ENCODE measurements at places on chromosomes 16 and 17. TPM values are rescaled to one million over a fixed set of nuclear protein-coding genes. Genes with fewer than 3 reads are reported as not detected.

GRCh38 chr17:80668375-80669148 is 123.9 kb downstream of the RPTOR start:
- DNase-seq: no peak

DNA sequence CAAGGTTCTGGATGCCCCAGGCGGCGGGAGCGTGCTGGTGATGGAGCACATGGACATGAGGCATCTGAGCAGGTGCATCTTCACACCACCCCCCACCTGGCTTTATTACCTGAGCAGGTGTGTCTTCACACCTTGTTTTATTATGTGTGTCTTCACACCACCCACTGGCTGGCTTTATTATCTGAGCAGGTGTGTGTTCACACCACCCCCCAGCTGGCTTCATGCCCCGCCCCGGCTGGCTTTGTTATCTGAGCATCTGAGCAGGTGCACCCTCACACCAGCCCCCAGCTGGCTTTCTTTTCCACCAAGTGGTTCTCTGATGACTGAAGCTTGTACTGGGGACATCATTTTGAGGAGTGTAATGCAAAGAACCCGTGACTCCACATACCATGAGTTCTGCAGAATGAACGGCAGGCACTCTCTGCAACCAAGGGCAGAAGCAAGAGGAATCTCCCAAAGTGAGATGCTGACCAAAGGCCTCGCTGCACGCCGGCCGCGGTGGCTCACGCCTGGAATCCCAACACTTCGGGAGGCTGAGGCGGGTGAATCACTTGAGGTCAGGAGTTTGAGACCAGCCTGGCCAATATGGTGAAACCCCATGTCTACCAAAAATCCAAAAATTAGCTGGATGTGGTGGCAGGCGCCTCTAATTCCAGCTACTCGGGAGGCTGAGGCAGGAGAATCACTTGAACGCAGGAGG is 2.6 kb downstream of the FN3KRP start:
- DNase-seq: no peak

Gene ABCC12
- not detected for total RNA-seq

Gene BMERB1
- total RNA-seq: 39.7 TPM

Gene ZNF174
- total RNA-seq: 27.0 TPM

Gene CFAP20
- 172 TPM for total RNA-seq

- DNase-seq: no peak
Measured at GRCh38 chr17:67434061-67434525, 57.0 kb downstream of the PITPNC1 start.

Gene CCL1
- total RNA-seq: not detected

- DNase-seq: no peak
Measured at GRCh38 chr17:9021992-9022572, 772 bp downstream of the NTN1 start.

Gene CPHXL2
- not detected for total RNA-seq

DNA sequence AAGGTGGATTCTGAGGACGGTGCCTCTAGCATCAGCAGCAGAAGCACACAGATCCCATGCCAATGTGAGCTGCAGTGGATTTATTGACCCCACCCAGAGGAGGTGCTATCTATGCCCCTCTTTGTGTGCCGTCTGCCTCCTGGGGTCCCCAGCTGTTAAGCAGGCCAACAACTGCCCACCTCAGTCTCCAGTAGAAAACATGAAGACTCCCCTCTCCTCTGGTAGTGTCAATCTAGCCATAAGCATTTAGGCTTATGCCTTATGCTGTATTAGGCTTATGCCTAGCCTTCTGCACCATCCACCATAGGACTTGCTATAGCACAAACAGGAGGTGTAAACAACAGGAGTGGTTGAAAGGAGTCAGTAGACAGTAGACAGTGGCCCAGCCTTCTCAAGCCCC is 417.9 kb upstream of the C16orf82 start:
- DNase-seq: no peak

Gene BRIP1
- 22.3 TPM for total RNA-seq

Gene ESRP2
- total RNA-seq: not detected

- peak; percentile 21 for DNase-seq
Measured at GRCh38 chr17:81241648-81242420, 2.7 kb downstream of the NDUFAF8 start.

Gene KRT17
- not detected for total RNA-seq

GRCh38 chr16:27703121-27703520 is 153.2 kb downstream of the KATNIP start:
- no peak for DNase-seq

GRCh38 chr16:11816123-11816522 is 19.1 kb upstream of the ZC3H7A start:
- no peak for DNase-seq

Gene ST6GALNAC2
- 5.3 TPM for total RNA-seq

Gene CCDC92B
- total RNA-seq: not detected

Gene RAPGEFL1
- 5.9 TPM for total RNA-seq

GRCh38 chr17:45775148-45775547 is 9.0 kb upstream of the CRHR1 start:
- DNase-seq: no peak

- no peak for DNase-seq
Measured at GRCh38 chr16:1530349-1530882, 3.0 kb upstream of the TMEM204 start.

- DNase-seq: no peak
Measured at GRCh38 chr16:22622703-22623102, 112.0 kb downstream of the NPIPB5 start.

DNA sequence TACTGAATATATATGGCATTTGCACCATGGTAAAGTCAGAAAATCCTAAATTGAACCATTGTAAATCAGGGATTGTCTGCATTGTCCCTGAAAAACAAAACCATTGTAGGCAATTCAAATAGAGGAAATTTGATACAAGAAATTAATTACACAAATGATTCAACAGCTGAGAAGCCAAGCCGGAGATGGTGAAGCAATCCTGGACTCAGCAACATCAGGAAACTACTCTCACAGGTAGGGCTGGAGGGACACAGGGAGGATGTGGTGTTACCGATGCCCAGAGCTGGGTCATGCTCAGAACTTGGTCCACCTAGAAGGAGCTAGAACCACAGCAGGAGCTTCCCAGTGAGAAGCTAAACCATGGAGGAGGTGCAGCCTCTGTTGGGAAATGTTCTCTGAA is 18.5 kb upstream of the SCNN1B start:
- DNase-seq: no peak

Gene MMP25
- not detected for total RNA-seq

Gene C1QTNF8
- not detected for total RNA-seq

DNA sequence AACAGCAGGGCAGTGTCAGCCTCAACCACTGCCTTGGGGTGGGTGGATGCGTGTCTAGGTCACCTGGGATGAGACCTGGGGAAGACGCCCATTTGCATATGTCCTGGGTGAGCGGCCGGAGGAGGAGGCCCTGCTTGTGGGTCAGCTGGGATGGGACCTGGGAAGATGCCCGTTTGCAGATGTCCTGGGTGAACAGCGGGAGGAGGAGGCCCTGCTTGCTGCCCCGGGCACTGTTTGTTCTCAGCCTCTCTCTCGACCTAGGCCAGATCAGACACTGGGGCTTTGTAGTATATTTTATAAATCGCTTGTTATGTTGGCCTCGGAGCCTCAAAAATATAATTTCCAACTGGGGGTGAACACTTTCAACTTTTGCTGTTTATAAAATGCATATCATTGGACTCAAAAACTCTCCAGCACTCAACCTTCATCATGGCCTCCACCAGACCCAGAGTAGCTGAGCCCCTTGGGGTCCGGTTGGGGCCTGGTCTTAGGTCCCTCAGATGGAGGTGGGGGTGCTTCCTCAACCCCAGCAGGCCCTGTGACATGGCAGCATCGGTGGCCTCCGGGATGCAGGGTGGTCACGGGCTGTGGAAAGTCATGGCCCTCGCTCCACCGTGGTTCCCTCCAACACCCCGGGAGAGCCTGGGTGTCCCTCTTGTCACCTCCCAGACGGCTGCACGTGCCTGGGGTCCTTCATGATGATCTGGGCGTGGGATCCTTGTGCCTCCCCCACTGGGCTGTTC is 17.3 kb downstream of the DBNDD1 start:
- no peak for DNase-seq

DNA sequence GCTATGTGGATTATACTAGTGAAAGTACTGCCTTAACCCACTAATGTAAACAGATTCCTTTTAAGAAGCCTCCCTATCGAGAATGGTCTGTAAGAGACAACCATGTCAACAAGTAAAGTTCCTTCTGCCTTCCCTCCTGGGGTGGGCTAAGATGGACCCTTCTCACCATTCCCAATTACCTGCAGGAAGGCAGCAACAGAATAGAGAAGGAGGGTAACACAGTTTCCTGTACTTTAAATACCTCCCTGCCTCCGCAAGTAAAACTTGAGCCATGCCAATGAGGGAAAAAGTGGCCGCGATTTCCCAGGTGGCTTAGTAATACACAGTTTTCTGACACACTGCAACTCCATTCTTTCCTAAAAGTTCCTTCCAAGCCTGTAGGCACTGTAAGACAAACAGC is 45.2 kb downstream of the TOX3 start:
- no peak for DNase-seq

DNA sequence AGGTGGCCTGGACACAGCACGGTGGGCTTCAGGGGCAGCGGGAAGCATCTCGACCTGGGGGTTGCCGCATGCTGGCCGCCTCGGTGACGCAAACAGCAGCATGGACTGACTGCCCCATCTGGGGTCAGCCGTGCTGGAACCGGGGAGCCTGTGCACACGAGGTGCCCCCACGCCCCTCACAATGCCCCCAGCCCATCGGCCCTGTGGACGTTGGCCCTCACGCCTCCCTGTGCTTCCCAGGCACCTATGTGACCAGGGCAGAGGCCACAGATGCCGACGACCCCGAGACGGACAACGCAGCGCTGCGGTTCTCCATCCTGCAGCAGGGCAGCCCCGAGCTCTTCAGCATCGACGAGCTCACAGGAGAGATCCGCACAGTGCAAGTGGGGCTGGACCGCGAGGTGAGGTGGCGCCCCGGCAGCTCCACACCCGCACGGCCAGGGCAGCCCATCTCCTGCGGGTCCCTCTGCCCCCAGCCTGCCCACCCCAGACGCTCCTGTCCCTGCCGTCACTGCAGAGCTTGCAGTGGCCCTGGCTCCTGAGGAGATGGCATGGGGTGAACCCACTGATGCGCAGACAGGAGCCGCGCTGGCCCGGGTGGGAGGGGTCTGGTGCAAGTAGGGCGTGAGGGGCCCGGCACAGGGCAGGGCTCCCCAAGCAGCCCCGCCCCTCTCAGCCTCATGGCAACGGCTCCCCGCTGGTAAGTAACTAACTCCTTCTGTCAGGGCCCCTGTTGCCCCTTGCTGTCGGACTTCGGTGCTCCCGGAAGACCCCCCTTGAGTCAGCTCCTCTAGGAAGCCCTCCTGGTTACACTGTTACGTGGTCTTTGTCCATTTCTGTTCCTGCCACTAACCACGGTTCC is 13.6 kb downstream of the CDH15 start:
- no peak for DNase-seq

- DNase-seq: no peak
Measured at GRCh38 chr16:58110571-58111301, 18.4 kb downstream of the CFAP20 start.

Gene IGSF6
- total RNA-seq: not detected

DNA sequence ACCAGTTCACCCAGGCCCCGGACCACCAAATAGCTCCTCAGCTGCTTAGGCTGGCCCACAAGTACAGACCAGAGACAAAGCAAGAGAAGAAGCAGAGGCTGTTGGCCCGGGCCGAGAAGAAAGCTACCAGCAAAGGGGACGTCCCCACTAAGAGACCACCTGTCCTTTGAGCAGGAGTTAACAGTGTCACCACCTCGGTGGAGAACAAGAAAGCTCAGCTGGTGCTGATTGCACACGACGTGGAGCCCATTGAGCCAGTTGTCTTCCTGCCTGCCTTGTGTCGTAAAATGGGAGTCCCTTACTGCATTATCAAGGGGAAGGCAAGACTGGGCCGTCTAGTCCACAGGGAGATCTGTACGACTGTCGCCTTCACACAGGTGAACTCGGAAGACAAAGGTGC is 15.4 kb downstream of the FOXF1 start:
- DNase-seq: no peak

GRCh38 chr16:68800257-68800875 is 43.0 kb upstream of the TANGO6 start:
- peak; percentile 56 for DNase-seq

- no peak for DNase-seq
Measured at GRCh38 chr17:7407485-7408251, at the start of gene NLGN2. NLGN2 (plus strand) TSS chr17:7407845; CDS start chr17:7408256, 411 bp downstream.

GRCh38 chr16:70573451-70574121 is 50.0 kb downstream of the SF3B3 start:
- DNase-seq: no peak

DNA sequence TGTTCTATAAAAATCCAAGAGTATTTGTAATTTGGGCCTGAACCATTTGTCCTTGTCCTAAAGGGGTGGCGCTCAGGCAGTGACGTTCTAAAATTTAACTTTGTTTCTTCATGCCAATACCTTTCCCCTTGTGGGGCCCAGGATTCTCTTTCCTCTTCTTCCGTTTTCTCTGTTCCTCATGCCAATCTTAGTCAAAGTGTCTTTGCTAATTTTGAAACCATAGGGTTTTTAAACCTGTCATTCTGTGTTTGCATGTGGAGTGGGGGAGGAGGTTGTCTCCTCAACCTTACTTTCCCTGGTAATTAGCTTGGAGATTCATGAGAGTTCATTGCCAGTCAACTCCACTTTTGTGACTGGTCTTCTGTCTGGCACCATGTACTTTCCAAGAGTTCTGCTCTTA is 337.1 kb downstream of the MAF start:
- no peak for DNase-seq

- no peak for DNase-seq
Measured at GRCh38 chr17:13634021-13634420, 32.3 kb upstream of the HS3ST3A1 start.

DNA sequence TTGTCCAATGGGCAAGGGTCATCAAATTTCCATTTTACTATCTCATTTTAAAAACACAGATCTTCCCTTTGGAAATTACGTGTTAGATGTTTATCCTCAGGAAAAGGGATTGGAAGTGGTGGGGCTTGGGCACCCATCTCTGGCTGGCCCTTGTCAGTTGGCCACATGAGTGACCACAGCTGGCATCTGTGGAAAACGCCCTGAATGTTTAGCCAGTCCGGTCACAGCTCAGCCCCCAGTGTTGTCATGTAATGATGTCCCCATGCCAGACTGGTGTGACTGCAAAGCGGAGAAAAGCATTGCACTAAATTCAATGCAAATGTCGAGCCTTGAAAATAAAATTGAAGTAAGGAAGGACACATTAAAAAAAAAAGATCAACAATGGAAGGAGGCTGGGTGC is 53.0 kb downstream of the TMC6 start:
- no peak for DNase-seq

Gene RTN4RL1
- total RNA-seq: 8.1 TPM

- no peak for DNase-seq
Measured at GRCh38 chr17:73757420-73757819, 113.2 kb upstream of the SDK2 start.

- DNase-seq: no peak
Measured at GRCh38 chr16:2977440-2977839, 2.8 kb downstream of the PKMYT1 start.

- no peak for DNase-seq
Measured at GRCh38 chr17:81888988-81889595, 2.3 kb downstream of the ALYREF start.
